Muscle of leg (tissue), 16 donors: ENCODE measurements at places on chromosomes 5 and 9. TPM values are rescaled to one million over a fixed set of nuclear protein-coding genes. Genes with fewer than 3 reads are reported as not detected.

DNA sequence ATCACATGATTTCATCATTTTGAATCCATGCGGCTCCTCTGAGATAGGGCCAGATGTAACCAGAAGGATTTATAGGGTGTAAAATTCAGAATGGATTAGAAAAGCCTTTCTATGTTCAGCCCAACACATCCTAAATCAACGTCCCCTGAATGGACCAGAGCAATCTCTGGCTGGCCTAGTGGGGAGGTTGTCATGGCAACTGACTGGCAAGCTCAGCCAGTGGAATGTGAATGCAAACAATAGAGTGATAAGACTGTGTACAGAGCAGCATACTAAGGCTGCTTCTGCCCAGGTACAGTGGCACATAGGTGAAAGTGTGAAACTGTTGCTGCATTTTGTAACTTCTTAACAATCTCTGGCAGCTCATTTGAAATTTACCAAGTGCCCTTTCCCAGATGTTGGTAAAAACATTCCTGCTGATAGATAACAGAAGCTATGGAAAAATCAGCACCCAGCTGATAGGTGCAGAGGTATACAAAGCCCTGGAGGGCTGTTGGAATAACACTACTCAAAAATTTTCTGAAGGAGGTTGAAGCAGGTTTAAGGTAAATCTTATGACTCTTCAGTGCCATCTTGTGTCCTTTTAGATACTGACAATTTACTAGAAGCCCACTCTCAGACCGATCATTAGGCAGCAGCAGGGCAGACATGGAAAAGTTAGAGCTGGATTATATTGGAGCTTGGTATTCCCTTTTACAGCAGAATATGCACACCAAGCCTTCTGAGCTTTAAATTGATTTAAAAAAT, 267.2 kb downstream of the RAB3C start:
- H3K27me3 ChIP-seq, result no peaks in the 10 kb centered on the region
- no peaks in the 10 kb centered on the region for H3K36me3 ChIP-seq
- no peak overlapping the region for H3K27ac ChIP-seq
- H3K4me3 ChIP-seq, result no peak overlapping the region
- peak; percentile 70 for DNase-seq
- H3K4me1 ChIP-seq, result peaks cover 3% of the 10 kb centered on the region

- H3K36me3 ChIP-seq, result no peaks in the 10 kb centered on the region
- no peak overlapping the region for H3K27ac ChIP-seq
- no peak overlapping the region for H3K4me3 ChIP-seq
- H3K27me3 ChIP-seq, result no peaks in the 10 kb centered on the region
- DNase-seq, result no peak
These were observed 16.3 kb upstream of the MROH2B start for GRCh38 chr5:41087461-41087860.

DNA sequence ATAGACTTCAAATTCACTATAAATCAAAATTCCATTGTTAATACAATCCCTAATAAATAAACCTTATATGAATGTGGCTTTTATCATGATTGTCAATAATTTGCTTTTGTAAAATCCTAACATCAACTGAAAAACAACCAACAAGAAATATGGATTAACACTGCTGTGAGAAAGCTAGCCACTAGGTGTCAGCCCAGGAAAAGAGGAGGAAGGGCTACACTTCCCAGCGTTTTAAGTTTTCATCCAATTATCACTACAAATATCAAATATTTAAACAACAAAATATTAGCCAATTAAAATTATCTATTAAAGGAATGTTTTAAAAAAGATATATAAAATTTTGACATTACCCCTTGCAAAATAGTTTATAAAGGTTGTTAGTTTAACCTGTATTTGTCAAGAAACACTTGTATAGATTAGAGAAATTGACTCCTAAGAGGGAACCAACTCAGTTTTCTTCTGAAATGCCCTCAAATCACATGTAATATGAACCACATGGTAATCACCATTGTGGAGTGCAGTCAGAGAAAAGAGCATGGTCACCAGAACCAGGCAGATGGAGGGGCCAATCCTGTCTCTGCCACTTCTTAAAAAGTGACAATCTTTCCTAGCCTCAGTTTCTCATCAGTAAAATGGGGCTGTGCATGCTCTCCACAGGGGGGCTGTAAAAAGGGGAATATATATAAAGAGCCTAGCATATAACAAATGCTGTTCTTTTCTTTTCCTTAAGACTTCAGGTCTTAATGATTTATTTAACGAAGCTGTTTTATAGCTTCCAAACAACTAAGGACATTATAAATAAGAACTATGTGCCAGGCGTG, 188.2 kb downstream of the CRB2 start:
- peaks cover 2% of the 10 kb centered on the region for H3K36me3 ChIP-seq
- no peaks in the 10 kb centered on the region for H3K27me3 ChIP-seq
- DNase-seq, result peak; percentile 48

DNA sequence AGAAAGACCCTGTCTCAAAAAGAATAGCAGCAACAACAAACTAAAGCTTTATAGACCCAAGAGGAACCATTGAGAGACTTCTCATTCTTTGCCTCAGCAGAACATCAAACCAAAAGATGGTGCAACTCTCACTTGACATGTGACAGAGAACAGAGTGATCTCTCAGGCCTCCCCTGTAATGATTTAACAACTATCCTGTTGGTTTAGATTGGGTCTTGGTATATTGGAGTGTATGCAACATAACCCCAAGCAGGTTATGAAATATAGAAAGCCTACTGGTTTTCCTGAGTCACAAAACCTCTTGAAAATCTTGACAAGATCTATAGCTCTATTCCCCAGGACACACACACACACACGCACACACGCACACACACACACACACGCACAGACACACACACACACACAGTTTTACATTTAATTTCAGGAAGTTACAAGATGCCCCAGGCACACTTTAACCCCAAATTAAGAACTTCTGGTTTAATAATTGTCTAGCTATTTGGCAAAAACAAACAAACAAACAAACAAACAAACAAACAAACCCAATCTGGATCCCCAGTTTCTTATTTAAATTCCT, 6.5 kb upstream of the FGF1 start:
- no peak overlapping the region for H3K4me3 ChIP-seq
- H3K36me3 ChIP-seq, result no peaks in the 10 kb centered on the region
- no peak overlapping the region for H3K27ac ChIP-seq
- H3K27me3 ChIP-seq, result no peaks in the 10 kb centered on the region
- DNase-seq, result no peak
- H3K4me1 ChIP-seq, result peaks cover 25% of the 10 kb centered on the region

GRCh38 chr5:128422612-128423011, 115.4 kb downstream of the FBN2 start:
- peak overlapping the region; percentile 50 for H3K27ac ChIP-seq
- no peak overlapping the region for H3K4me3 ChIP-seq
- DNase-seq, result peak; percentile 79
- no peaks in the 10 kb centered on the region for H3K36me3 ChIP-seq
- no peaks in the 10 kb centered on the region for H3K4me1 ChIP-seq
- no peaks in the 10 kb centered on the region for H3K27me3 ChIP-seq

DNA sequence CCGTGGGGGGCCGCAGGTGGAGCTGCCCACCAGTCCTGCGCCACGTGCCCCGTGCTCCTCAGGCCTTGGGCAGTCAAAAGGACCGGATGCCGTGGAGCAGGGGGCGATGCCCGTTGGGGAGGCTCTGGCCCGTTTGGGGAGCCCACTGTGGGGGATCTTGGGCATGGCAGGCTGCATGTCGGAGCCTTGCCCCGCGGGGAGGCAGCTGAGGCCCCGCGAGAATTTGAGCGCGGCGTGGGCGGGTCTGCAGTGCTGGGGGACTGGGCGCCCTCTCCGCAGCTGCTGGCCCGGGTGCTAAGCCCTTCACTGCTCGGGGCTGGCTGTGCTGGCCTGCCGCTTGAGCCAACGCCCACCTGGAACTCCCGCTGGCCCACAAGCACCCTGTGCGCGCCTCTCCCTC, 445.6 kb upstream of the EDIL3 start:
- no peak overlapping the region for H3K27ac ChIP-seq
- H3K4me1 ChIP-seq, result no peaks in the 10 kb centered on the region
- no peak overlapping the region for H3K4me3 ChIP-seq

The ISL1 gene
- total RNA-seq, result 0.09 TPM

GRCh38 chr9:72361217-72361616, 3.8 kb downstream of the ZFAND5 start:
- H3K36me3 ChIP-seq, result peaks cover 21% of the 10 kb centered on the region
- peaks cover 8% of the 10 kb centered on the region for H3K4me1 ChIP-seq
- no peak overlapping the region for H3K4me3 ChIP-seq

DNA sequence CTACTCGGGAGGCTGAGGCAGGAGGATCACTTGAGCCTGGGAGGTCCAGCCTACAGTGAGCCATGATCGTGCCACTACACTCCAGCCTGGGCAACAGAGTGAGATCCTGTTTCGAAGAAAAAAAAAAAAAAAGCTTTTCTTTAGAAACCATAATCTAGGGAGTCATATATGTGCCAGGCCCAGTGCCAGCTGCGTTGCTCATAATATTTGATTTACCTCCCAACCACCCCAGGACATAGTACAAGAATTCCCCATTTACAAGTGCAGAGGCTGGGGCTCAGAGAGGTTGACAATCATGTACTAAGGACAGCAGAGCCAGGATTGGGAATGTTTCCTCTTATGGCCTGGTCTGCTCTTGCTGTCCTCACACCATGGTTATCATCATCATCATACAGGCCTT, 25.1 kb upstream of the TRIM14 start:
- H3K27me3 ChIP-seq, result no peaks in the 10 kb centered on the region
- H3K27ac ChIP-seq, result no peak overlapping the region
- no peaks in the 10 kb centered on the region for H3K4me1 ChIP-seq
- no peaks in the 10 kb centered on the region for H3K36me3 ChIP-seq
- H3K4me3 ChIP-seq, result no peak overlapping the region
- no peak for DNase-seq
